ENCODE measurements at places on chromosomes 4 and X.

GRCh38 chr4:7802093-7802726, 137.5 kb downstream of the AFAP1 start:
- peak; percentile 88 for DNase-seq

GRCh38 chr4:162727766-162728165, 438.9 kb downstream of the NAF1 start:
- DNase-seq: no peak

DNA sequence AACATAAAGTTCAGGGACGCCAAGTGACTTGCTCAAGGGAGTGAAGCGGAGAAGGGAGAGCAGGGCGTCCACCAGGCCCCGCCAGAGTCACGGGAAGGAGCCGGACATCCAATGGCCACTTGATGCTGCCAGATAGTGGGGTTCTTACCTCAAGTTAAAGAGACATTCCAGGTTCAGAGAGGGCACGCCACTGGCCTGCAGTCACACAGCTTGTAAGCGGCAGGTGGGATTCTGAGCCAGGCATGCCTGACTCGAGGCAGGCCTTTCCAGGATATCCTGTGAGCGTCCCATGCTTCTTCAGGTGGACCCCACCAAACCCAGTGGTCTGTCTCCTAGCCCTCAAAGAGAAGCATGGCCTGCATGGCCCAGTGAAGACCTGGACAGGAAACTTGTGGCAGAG, 2.4 kb downstream of the MAN2B2 start:
- no peak for DNase-seq

DNA sequence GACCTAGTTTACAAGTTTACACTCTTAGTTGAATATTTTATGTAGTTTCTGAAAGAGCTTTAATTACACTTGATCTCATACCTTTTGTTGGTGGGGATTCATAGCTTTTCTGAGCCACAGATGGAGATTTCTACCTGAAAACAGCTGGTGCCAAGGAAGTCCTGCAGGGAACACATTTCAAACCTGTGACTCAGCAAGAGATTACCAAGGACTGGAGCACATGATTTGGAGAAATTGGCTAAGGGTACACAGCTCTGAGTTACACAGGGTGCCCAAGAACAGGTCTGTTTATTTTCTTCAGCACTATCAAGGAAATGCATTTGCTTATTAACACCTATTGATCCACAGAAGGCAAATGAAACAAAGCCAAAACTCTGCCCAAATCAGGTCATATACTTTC, 691.5 kb downstream of the KCTD8 start:
- DNase-seq: no peak

DNA sequence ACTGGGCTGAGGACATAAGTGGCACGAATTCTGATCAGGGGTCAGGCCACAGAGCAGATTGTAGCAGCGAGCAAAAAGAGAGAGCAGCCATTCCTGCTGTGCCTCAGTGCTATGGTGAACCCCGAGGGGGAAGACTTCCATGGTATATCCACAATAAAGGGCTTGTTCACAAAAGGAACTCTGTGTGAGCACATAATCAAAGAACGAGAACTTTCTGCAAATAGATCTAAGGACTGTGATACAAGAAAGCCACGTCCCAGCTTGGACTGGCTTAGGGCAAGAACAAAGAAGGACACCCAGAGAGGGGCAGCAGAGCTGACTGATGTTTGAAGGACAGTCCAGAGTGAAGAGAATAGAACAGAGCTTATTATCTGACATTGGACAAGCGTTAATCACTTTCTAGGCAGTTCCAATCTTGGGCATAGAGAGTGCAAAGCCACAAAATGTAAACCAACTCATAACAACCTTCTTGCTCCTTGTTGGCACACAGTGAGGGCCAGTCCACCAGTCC, 24.0 kb downstream of the PPEF2 start:
- no peak for DNase-seq
